ENCODE measurements at places on chromosomes 13 and 19.

DNA sequence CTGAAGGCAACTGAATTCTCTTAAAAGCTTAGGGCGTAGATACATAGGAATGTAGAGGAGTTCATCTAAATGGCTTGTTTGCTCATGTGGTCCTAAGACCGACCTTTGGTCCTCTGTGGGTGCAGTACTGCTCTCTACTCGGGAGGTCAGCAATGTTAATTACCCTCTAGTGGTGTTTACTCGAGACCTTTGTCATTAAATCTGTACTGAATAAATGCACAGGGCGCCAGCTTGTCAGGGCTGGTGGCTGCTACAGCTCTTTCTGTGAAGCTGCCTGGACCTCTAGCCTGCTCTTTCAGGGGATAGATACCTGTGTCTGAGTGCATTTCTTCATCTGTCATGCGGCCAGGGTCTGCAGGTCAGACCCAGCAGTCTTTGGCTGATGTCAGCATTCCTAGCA is 29.2 kb upstream of the MPHOSPH8 start:
- no peak for DNase-seq

GRCh38 chr19:1577929-1578618 is 9.9 kb upstream of the MEX3D start:
- no peak for DNase-seq

DNA sequence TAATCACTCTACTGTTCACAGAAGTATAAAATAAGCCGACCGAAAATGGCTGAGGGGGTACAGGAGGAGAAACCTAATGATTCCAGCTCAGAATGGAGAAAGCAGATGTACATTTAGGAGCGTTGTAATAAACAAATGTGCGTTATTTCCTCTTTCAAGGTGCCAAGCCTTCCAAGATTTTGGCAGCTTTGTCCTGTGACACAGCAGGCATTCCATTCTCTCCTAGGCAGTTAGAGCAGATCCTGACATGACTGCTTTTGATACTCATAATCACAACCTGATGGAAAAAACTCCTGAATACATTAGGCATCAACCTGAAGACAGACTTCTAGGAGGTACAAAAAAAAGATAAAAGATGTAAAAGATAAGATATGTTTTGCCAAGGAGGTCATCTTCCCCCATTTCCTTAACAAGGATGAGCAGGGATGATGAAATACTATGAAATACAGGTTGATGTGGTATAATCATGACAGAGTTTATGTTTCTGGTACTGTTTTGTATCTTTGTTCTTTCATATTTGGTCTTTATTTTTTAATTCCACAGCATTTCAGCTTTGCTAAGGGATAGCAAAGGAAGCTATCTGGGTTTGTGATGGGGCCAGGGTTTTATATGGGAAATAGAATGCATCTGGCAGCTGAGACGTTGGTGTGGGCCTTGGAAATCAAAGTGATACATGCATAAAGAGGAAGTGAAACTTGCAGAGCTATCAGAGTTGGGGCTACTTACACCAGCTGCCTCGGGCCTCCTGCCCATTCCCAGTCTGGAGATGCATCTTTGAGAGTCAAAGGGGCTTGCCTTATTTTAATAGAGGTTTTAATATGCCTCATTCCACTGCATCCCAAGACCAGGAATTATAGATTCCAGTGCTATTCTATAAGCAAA is 222.5 kb downstream of the OXGR1 start:
- no peak for DNase-seq

DNA sequence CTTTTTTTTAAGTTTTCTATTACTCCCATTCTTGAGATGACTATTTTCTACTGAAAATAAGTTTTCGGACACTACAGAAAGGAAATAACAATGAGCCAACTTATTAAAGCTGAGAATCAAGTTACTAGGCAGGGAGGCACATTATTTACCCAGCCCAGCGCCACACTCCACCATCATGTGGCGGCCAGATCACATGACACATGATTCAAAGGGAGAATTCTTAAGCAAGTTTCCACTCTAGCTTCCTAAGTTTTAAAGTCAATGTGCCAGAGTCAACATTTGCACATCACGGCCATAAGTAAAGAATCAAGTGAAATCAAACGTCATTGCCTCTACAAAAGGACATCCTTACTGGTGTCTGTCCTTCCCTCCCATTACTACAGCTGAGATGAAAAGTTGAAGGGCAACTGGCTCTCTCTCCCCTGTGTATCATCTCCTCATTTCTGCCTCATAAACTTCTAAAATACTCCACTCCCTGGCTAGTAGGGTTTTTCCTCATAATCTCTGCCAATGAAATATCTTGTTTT is 81.7 kb downstream of the KLF12 start:
- DNase-seq, result no peak

DNA sequence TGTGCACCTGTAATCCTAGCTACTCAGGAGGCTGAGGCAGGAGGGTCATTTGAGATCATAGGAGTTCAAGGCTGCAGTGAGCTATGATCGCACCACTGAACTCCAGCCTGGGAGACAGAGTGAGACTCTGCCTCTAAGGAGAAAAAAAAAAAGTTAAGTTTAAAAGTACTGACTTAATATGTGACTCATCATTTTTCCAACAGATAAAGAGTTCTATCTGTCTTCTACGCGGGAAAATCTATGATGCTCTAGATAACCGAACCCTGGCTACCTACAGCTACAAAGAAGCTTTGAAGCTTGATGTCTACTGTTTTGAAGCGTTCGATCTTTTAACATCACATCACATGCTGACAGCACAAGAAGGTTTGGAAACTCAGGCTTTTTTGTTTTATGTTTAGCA is 7.2 kb downstream of the CDC16 start:
- DNase-seq, result no peak

GRCh38 chr13:105135852-105136615 is 1399.4 kb downstream of the EFNB2 start:
- DNase-seq, result no peak

DNA sequence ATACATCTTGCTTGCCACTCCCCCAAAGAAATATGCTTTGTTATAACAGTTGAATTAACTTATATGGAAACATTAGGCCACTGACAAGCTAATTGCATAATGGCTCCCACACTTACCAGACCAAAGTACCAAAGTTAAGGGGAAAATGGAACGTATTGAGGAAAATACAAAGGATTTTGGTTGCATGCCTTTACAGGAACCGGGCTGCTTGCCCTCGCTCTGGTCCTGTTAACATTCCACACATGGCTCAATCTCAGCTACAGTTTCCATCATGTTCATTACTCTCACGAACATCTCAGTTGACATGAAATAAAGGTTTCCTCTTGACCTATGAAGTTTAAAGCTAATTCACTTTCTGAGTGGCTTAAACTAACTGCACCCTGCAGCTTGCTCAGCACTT is 220.7 kb upstream of the RXFP2 start:
- DNase-seq, result no peak

GRCh38 chr13:29471551-29471950 is 123.9 kb downstream of the SLC7A1 start:
- no peak for DNase-seq

- no peak for DNase-seq
These were observed 17.0 kb downstream of the CATSPERG start for GRCh38 chr19:38352611-38353010.

DNA sequence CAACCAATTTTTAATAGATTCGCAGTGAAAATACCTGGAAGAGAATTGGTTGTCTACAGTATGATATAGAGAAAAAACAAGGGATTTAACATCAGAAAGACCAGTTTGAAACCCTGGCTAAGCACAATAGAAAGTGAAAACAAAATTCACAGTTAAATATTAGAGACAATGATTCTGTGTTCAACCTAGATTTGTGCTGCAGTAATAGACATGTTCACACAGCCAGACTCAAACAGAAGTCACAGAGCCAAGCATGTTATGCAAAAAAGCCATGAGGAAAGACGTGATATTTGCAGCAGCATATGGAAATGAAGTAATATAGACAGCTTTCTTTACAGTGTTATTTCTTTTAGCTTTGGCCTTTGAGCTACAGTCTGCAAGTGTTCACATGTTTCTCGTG is 48.1 kb downstream of the SCEL start:
- DNase-seq, result no peak

DNA sequence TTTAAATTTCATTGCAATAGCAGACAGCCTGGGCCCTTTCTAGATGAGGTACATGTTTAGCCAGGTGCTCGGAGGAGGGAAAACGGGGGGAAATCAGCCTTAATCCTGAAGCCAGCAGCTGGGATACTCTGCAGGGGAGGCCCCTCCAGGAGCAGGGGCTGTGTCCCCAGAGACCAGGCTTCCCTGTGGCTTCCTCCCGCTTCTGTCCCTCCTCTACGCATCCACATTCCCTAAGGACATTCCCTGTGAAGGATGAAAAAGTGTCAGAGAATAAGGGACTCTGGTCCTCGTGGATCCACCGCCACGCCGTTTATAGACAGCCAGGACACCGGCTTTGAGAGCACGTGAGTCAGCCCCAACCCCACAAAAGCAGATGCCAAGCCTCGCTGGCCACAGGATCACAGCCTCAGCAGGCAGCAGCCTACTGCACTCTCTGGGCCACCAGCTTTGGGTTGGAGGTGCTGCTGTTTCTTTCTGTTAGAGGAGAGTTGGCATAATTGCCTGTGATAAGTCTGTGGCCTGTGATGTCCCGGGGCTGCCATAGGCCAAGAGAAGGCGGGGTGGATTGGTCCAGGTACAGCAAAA is 36.7 kb upstream of the RANBP3 start:
- no peak for DNase-seq

- no peak for DNase-seq
These were observed 98.9 kb upstream of the SIAH3 start for GRCh38 chr13:45950386-45951000.

GRCh38 chr19:3071768-3072167 is 9.5 kb upstream of the TLE5 start:
- DNase-seq, result no peak

DNA sequence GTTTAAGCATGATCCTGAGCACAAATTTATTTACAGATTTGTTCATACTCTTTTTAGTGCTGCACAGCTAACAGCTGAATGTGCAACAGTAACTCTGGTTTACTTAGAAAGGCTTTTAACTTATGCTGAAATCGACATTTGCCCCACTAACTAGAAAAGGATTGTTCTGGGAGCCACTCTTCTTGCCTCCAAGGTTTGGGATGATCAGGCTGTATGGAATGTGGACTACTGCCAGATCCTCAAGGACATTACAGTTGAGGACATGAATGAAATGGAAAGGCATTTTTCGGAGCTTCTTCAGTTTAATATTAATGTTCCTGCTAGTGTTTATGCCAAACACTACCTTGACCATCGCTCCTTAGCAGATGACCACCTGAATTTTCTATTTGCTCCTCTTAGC is 16.0 kb downstream of the ZNF100 start:
- no peak for DNase-seq

DNA sequence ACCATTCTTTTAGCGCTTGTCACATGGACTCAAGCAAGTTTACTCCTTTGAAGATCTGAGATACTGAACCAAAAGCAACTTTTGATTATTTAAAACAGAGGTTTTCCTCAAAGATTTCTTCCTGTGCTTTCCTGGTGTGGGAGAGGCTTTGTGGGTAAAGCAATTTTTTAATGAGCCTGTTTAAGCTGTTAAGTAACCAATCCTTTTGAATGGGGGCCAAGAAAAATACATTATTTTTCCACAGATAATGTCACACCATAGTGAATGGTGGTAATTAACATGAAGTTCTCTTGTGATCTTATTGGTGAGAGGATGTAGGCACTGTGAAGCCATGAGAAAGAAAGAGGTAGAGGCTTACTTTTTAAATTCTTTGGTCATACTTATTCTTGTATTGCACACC is 55.8 kb upstream of the OBI1 start:
- DNase-seq, result no peak

DNA sequence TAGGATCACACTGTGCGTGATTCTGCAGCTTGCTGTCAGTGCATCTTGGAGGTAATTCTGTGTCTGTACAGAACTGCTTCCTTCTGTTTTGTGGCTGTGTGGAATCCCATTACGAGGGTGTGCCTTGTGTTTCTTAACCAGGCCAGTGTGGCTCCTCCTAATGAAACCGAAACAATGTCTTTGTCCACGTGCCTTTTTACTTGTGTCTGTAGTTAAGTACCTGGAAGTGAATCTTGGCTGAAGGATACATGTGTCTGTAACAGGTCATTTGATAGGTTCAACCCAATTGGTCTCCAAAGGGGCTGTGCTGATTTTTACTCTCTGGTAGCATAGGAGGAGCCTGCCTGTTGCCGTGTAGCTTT is 13.1 kb downstream of the NOP53 start:
- no peak for DNase-seq

GRCh38 chr13:88925954-88926353 is 1254.8 kb downstream of the SLITRK5 start:
- DNase-seq, result no peak

GRCh38 chr19:13718733-13719132 is 45.6 kb upstream of the MRI1 start:
- peak; percentile 63 for DNase-seq

DNA sequence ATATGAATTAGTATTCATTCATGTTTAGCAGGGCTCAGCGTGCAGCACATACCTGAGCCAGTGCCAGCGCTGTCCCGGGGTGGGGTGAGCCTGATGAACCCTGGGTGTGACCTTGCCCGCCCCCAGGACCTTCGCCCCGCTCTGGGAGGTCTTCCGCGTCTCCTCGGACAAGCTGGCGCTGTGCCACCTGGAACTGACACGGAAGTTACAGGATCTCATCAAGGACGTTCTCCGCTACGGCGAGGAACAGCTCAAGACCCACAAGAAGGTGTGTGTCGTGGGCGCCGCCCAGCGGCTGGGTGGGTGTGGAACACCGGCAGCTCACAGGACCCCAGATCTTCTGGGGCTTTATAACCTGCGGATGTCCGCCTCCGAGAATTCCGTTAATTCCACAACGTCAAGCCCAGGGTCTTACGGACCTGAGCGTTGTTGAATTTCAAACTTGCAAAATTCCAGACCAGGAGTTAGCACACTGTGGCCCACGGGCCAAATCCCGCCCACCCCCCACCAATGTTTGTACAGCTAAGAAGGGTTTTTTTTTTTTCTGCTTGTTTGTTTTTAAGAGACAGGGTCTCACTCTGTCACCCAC is 15.4 kb downstream of the FCHO1 start:
- DNase-seq, result peak; percentile 96

DNA sequence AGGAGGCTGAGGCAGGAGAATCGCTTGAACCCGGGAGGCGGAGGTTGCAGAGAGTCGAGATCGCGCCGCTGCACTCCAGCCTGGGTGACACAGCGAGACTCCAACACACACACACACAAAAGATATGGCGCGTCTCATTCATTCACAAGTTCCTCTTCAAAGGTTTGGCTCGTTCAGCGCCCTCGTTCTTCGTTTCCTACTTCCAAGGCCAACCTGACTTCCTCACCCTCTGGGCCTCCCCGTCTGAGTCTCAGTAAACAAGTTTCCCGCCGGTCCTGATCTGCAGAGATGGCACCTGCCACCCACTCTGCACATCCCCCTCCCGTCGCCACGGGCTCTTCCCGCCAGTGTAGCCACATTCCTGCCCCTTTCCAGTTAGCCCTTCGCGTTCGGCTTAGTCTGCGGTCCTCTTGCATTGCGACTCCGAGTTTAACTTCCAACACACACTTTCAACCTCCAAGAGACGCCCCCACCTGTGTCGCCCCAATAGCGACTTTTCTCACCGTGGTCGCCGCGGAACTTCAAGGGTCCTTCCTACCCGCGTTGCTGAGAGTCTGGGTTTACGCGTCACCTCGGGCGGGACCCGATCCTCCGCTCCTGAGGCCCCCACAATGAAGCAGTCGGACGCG is 1.3 kb upstream of the BSG start:
- DNase-seq, result peak; percentile 83

Measured in endodermal cell (in vitro differentiated cells).